IMR-90 (cell line): ENCODE measurements at places on chromosomes 3 and 15. TPM values are rescaled to one million over a fixed set of nuclear protein-coding genes. Genes with fewer than 3 reads are reported as not detected.

GRCh38 chr3:19485267-19485666, 337.0 kb downstream of the KCNH8 start:
- no peak for DNase-seq

DNA sequence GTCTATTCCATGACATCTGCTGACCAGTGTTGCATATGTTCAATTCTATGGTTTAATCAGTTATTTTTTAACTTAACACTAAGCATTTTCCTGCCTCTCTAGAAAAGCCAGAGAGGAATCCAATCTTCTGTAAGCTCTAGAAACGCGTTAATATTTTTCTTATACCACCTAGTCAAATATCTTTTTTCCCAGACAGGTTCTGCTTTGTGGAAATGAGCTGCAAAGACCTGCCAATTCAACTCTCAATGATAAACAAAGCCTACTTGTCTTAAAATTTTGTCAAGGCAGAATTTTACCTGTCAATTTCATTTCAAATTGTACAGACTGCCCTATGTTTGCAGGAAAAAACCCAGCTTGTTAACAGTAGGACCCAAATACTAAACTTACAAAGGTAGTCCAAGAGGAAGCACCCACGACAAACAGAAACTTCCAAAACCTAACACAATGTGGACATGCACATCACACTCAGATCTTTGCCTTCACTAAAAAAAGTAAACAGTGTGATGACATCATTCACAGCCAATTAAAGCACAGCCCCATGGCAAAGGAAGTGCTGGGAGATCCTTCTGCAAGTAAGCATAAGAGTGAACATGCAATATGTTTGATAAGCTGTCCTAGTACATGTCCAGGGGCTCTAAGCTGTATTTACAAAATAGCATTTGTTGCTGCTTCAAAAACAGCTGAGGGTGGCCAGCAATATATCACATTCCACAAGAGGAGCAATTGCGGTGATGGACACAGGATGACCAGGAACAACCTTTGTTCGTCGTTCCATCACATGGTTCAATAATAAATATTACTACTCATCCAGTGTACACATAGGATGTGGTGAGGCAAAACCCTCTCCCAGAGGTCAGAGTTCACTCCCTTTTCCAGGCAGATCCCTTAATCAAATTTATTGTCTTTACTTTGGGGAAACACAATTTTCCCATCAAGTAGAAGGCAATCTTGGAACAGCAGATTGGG, 139.4 kb upstream of the TSC22D2 start:
- DNase-seq, result peak; percentile 66

GRCh38 chr3:14775563-14775962, 43.2 kb upstream of the FGD5 start:
- no peak for DNase-seq

GRCh38 chr3:127395663-127396355, 108.0 kb upstream of the PRR20G start:
- DNase-seq, result no peak

GRCh38 chr3:197445896-197446699, 109.7 kb downstream of the BDH1 start:
- no peak for DNase-seq

DNA sequence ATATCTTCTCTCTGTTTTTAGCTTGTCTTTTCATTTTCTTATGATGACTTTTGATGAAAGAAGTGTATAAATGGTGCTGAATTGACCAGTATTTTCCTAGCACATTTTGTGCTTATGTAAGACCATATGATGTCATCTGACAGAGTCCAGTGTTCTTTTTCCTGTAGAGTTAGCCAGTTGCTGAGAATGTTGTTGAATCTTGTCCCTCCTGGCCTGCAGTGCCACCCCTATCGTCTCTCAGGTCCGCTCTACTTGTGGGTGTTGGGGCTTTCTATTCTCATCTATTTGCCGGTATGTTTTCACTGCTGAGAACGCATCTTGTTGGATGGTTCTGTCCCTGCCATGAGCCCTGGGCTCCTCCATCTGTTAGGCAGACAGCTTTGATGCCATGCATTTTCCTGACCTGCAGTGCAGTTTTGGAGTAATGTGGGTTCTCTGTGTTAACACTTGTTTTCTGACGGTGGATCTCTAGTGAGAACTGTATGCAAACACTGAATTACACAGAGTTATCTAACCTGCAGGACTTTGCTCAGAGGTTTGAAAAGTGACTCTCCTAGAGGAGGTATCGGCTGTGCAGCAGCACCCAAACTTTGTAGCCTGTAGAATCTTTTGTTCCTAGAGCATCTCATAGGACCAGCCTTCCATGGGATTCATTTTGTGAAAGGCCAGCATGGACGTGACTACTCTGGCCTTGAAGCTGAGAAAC, 44.6 kb downstream of the SLC6A20 start:
- DNase-seq, result peak; percentile 3

GRCh38 chr3:138297059-138297607, 32.5 kb downstream of the NME9 start:
- DNase-seq, result no peak

GRCh38 chr3:63934041-63934866, 22.1 kb upstream of the SCAANT1 start:
- no peak for DNase-seq

- no peak for DNase-seq
Measured at GRCh38 chr15:90062023-90062442, 40.2 kb downstream of the IDH2 start.

DNA sequence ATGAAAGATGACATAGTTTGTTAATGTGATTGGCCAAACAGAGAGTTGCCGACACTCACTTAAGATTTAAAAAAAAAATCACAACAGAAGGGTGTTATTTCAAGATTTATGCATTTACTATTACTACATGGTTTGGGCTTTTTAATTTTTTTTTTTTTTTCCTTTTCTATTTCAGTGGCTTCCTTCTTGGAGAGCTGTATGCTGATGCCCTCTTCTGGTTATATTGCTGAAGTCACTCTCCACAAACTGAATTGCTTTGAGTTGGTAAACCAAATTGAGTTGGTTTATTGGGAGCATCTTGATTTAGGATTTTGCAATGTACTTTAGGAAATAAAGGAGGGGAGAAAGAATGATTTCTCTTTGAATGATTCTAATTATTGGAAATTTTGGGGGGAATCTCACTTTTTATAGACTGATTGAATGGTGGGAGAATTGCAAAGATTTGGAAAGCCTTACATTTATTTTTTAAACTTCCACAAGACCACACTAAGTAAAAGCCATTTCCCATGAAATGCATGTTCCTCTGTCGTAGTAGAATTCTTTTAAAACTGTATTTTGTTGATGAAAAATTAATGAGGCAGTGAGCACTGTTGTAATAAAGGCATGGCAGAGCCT, 186.6 kb upstream of the FEZF2 start:
- peak; percentile 57 for DNase-seq

DNA sequence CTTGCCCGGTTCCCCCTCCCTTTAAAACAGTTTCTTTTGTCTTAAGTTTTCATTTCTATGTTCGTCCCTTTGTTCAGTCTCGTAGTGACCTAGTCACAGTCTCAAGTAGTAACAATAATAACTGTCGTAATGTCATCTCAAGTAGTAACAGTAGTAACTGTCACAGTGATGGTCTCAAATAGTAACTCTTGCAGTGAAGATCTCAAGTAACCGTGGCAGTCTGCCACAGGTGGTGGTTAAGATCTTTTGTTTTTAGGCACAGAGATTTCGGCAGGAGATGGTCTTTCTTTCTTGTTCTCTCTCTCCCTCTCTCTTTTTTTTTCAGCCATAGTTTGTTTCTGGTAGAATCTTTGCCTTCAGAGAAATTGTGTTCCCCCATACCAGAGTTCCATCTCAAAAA, 656.0 kb upstream of the SGO1 start:
- no peak for DNase-seq

GRCh38 chr3:197224034-197224444, 74.4 kb downstream of the DLG1 start:
- peak; percentile 67 for DNase-seq

GRCh38 chr3:62242831-62243509, 130.4 kb downstream of the FEZF2 start:
- no peak for DNase-seq

- DNase-seq, result no peak
Measured at GRCh38 chr3:99969136-99969535, 145.2 kb downstream of the FILIP1L start.

- no peak for DNase-seq
Measured at GRCh38 chr15:96355568-96356187, 25.2 kb downstream of the NR2F2 start.

DNA sequence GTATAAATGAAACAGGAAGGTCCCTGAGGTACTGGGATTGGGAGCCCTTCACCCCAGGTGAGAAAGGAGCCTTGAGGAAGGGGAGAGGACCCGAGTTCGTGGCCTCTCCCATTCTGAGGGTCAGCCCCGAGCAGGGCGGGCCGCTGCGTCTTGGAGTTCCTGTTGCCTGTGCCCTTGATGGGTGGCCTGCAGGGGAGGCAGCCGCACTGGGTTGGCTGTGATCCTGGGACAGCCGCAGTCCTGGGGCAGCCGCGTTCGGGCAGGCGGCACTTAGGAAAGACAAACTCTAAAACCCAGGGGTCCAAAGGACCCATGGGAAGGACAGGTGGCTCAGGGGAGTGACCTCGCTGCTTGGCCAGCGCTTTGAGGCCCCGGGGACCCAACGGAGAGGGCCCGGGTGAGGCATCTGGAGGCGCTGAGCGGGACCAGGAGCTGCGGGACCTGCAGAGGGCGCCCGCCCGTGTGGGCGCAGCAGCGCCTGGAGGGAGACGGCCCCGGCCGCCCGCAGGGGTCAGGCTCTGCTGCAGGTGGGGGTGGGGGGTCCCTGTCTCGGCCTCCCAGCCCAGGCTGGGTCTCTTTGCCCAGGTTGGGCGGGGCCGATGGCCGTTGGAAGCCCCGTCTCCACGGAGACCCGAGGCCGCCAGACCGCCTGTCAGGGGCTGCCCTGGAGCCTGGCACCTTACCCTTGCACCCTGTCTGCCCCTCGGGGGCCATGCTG, 65.1 kb downstream of the HMCES start:
- no peak for DNase-seq

DNA sequence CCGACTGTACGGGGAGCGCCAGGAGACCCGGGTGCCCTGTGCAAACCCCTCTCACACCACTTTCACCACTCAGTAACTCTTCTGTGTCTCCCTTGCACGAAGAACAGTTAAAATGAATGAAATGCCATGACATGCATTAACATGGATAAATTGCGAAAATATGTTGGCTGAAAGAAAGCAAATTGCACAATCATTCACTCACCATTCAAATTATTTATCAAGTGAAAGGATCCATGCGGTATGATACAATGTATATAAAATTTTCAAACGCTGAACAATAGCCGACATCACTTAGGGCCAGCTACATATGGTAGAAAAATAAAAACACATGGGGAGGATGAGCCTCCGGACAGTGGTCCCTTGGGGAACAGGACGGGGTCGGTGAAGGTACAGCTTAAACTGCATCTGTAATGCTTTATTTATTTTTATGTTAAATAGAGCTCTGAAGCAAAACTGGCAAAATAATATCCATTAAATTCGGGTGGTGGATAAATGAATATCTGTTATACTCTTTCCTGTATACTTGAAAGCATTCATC, 45.9 kb downstream of the SLC12A8 start:
- DNase-seq, result peak; percentile 29

- DNase-seq, result peak; percentile 62
Measured at GRCh38 chr15:67079361-67079760, 14.0 kb downstream of the SMAD3 start.

DNA sequence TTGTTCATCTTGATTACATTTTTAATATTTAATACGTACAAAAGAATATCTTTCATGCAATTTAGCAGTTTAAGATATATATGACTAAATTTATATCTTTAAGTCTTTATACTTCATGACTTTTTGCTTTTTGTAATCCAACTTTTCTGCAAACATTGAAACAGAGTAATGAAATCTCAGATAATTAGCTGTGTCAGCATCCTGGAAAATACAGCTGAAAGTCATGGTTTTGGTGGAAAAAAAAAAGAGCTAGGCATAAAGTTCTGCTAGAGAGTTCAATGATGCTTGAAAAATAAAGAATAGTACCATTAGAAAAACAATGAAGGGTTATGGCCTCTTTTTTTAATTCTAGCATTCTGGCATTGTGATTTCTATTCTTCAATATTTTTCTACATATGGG, 387.4 kb upstream of the ROBO2 start:
- DNase-seq, result no peak

- no peak for DNase-seq
Measured at GRCh38 chr3:5673521-5673920, 486.0 kb downstream of the EDEM1 start.

DNA sequence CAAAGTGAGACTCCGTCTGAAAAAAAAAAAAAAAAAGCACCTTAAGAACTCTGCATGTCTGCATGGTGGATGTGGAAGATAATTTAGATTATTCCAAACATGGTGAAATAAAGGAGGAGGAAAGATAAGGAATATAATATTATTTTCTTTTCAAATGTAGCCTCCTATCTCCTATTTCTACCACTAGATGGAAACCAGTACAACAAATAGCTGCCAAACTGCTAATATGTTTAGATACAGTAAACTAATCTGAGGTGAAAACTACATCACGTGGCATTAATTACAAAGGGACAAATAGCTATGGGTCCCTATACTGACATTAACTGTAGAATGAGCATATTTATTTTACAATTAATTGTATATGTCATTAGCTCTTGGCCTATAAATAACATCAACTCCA, 197.8 kb downstream of the TBC1D5 start:
- DNase-seq, result peak; percentile 1

GRCh38 chr3:76965122-76965725, 74.7 kb upstream of the ROBO2 start:
- DNase-seq, result peak; percentile 18

- DNase-seq, result no peak
Measured at GRCh38 chr3:184042617-184043016, 10.2 kb upstream of the HTR3C start.

DNA sequence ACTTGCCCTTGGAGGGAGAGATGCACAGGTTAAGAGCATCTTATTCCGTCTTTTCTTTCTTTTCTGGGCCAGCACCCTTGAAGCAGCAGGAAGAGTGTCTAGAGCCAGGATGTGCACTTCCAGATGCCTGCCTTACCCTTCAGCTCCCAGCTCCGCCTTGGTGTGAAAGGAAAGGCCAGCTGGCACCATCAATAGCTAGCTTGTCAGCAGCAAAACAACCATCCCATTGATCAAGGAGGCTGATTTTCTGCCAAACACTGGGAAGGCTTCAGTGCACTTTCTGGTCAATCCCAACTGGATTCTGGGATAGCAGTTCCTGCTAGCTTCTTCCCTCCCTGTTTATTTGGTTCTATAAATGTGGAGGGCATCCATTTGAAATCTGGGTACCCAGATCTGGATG, 110.9 kb upstream of the GALNT15 start:
- no peak for DNase-seq

DNA sequence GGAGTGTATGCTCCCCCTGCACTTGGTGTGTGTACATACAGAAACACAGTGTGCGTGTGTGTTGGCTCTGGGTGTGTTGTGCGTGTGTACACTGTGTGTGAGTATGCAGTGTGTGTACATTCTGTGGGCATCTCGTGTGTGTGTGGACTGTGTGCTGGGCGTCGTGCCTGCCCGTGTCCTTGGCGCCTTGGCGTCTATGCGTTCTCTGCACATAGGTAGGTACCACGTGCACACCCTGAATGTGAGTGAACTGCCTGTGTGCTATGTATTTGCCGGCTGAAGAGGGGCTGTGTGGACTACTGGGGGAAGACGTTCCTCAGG, 481 bp upstream of the ECE2 start:
- no peak for DNase-seq

The SEMA5B gene
- polyA plus RNA-seq, result not detected in 2 replicates

The CLEC3B gene
- 13.2 and 13.8 TPM in 2 replicates for polyA plus RNA-seq

The KNSTRN gene
- 31.2 and 33.1 TPM in 2 replicates for polyA plus RNA-seq

The SLC28A1 gene
- polyA plus RNA-seq, result not detected in 2 replicates

The PIERCE2 gene
- 0.48 and 1.0 TPM in 2 replicates for polyA plus RNA-seq

The PLA2G4D gene
- not detected in 2 replicates for polyA plus RNA-seq

The PLXNA1 gene
- 49.4 and 61.7 TPM in 2 replicates for polyA plus RNA-seq

The GP5 gene
- polyA plus RNA-seq, result 0.12 and 0.16 TPM in 2 replicates

The NR1I2 gene
- not detected in 2 replicates for polyA plus RNA-seq

The CADM2 gene
- polyA plus RNA-seq, result not detected in 2 replicates

The KLHL40 gene
- polyA plus RNA-seq, result not detected in 2 replicates

The GPR171 gene
- polyA plus RNA-seq, result not detected in 2 replicates
